ENCODE measurements at places on chromosomes 13 and 19.

DNA sequence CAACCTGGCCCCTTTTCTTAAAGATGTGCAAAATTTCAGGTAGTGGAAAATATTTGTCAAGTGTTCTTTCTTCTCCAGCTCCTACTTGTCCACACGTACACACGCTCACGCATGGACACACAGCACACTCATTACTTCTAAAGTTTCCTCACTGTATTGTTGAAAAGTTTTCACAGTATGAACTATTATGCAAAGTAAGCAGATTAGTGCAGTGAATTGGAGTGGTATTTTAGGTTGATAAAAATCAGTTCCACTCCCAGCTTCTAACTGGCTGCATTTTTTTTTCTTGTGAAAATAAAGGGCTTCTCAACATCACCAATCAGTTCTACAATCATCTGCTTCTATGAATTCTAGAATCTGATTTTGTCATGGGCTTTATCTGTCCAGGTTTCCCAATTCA, 264.5 kb downstream of the DCT start:
- no peak for DNase-seq

DNA sequence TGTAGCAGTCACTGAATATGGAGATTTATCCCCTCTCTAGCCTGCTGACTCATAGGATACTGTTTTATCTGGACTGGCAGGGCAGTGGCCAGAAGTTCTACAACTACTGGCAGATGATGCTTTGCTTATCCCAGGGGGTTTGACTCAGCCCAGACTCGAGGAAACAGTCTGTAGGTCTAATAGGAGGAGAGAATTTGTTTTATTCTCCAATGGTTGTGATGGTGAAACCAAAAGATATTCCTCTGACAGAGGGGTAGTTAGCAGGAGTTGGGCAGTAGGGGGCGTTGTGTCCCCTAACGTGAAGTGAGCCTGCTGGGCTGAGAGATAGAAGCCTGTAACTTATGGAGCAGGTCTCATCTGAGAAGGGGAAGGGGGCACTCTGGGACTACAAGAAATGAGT, 74.9 kb downstream of the WTIP start:
- no peak for DNase-seq

- DNase-seq = no peak
Measured at GRCh38 chr13:46712524-46712923, 84.4 kb downstream of the ESD start.

GRCh38 chr13:47168618-47169017, 271.8 kb upstream of the HTR2A start:
- no peak for DNase-seq

DNA sequence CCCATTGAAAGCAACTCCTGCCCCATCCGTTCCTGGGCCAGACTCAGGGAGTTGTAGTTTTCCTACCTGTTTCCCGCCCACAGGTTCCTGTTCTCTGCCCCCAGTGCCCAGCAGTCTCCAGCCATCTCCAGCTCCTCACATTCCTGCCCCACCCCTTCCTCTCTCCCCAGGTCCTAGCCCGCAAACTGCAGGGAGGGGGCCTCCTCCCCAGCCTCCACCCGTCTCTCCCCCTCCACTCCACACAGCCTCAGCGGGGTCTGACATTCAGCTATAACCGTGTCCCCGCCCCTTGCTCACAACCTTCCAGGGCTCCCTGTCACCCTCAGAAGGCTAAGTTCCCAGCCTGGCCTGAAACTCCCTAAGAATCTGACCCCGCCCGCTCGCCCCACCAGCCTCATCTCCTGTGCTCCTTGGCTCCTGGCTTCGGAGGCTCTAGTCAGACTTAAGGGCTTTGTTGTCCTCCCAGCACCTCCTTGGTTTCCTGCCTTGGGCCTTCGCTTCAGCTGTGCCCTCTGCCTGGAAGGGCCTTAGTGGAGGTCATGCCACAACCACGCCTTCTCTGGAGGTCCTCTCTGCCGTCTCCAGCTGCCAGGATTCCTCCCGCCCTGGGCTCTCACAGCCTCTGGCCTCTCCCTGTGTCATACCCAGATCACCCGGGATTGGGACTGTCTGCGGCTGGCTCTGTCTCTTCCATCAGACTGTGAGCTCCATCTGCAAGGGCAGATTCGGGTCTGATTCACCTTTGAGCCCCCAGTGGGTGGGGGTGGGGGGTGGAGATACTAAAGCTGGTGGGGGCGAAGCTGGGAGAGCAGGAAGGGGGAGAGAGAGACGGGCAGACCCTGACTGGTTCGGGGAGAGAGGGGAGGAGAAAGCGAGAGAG, 5.1 kb upstream of the SPACA6 start:
- no peak for DNase-seq

DNA sequence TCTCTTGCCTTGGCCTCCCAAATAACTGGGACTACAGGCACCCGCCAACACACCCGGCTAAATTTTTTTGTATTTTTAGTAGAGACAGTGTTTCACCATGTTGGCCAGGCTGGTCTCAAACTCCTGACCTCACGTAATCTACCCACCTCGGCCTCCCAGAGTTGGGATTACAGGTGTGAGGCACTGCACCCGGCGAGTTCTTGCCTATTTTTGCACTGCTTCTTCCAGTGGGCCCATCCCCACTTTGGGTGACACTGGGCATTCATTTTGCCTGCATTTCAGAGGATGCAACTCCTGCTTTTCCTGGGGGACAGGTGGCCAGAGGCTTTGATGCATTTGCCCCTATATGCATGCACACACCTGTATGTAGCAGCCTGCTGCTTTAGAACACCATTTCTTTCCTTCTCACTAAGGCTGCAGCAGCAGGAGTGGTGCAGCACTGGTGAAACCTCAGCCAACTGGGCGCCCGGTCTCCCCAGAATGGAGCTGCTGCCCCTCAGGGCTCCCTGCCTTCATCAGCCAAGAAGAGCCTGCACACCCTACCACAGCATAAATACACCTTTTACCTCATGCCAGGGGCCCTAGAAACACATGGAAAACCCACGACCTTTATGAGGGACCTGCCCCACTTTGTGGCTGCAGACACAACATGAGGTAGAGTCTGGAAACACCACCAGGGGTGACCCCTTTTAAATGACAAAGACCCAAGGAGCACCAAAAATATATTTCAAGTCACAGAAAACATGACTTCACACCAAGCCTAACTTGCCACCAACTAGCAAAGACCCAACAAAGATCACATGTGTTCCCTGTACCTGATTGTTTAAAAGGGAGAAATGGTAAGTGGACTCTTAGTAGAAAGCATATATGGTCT, 36.8 kb upstream of the POP4 start:
- no peak for DNase-seq
